ENCODE measurements at places on chromosomes 11 and 22.

GRCh38 chr11:92962446-92962845 is 7.0 kb upstream of the MTNR1B start:
- DNase-seq = no peak

GRCh38 chr22:25644122-25644521 is 79.6 kb downstream of the GRK3 start:
- DNase-seq = no peak

GRCh38 chr22:39351689-39352214 is 2.0 kb downstream of the SYNGR1 start:
- DNase-seq = no peak

DNA sequence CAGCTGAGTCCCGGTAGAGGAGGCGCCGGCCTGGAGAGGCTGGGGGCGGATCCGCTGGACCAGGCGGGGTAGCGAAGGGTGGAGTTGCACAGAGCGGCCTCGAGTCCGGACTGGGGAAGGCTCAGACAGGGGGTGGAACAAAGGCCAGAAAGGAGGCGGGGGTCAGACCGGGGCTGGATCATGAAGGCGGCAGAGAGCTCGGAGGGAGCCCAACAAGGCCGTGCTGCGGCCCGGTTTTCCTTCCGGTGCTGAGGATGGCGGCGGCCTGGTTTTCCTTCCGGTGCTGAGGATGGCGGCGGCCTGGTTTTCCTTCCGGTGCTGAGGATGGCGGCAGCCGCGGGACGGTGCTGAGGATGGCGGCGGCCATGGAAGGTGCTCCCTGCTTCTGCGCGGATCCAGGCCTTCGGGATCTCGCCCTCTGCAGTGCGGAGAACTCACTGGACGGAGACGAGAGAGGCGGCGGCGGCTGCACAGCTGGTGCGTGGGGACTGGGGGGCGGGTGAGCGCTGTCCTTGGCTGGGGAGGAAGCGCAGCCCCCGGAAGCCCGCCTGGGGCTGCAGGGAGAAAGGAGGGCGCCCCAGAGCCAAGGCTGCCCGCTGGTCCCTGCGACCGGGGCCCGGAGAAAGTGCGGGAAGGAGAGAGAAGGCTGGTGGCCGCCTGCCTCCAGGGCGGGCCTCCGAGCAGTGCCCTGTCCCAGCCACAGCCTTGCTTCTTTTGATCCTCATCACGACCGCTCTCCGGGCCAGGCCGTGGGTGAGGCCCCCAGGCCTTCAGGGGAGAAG is 350.4 kb upstream of the B3GAT1 start:
- no peak for DNase-seq

- no peak for DNase-seq
Measured at GRCh38 chr22:49971232-49972162, 10.9 kb downstream of the PIM3 start.

DNA sequence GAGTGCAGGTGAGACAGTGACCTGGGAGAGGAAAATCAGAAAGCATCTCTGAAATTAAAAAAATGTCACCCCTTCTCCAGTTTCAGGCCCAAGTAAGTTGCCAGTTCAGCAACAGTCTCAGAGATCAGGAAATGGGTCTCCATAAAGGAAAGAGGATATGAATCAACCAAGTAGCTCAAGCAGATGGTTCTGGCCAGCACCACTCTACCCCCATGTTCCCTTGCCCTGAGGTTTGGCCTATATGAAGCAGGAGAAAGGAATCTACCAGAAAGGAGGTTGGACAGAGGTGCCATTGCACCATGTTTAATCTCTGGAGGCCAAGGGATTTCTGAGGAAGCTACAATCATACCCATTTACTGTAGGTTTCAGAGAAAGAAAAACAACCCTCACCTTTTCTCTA is 7.7 kb downstream of the FZD4 start:
- no peak for DNase-seq

GRCh38 chr11:74895340-74896116 is 53.4 kb downstream of the XRRA1 start:
- no peak for DNase-seq

- no peak for DNase-seq
Measured at GRCh38 chr11:86089659-86090058, 20.8 kb upstream of the PICALM start.

DNA sequence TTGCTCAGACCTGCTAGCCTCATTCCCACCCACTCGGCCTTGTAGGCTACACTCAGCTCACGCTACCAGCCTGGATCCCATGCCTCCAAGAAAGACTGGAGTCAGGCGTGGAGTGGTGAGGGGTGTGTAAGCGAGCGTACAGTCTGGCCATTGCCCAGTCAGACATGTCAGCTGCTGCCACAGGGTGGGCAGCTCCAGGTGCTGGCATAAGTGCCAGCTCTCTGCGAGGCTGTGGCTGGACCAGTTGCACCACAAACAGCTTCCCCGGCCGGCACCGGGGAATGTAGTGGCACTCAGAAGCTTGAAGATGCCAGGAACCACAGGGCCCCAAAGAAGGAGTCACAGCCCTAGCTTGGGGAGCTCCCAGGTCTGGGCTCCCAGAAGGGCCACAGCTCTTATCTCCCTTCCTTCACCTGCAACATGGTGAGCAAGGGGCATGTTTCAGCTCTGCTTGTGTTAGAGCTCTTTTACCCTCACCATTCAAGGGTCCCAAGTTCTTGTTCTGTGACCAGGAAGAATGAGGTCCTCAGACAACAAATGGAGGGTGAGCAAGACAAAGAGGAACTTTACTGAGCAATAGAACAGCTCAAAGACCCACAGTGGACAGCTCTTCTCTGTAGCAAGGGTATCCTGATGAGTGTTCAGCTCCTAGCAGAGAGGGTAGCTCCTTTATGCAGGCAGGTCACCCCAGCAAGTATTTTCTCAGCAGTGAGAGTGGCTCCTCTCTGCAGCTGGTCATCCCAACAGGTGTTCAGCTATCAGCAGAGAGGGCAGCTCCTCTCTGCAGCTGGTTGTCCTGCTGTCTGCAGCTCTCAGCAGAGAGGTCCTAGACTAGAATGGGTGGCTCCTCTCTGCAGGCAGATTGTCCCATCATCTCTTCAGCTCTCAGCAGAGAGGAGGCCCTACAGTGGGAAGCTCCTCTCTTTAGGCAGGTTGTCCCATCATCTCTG is 6.0 kb downstream of the SBF2 start:
- no peak for DNase-seq

DNA sequence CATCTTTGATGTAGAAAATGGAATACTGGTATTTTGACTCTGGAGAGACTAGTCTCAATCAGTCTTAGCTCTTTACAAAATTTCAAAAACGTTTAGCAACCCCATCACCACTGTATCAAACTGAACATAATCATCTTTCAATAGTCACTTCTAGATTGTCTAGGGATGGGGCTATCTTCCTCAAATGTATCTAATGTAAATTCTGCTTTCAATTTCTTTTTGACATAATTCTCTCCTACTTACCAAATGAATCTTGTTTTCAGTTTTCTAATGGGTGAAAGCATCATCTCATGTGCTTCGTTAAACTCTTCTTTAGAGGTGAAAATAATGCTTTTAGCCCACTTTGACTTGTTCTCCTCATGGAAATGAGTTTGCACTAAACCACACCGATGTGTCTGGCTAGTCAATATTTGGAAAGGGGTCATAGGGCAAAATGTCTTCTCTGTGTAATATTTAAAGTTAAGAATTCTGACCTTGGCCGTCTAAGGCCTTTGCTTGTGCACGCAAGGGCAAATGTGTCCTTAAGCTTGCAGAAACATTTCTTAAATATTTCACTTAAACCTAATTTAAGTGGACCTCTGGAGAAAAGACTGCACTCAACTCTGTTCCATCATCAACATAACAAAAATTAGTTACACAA is 5.2 kb downstream of the SIK3 start:
- DNase-seq = no peak

DNA sequence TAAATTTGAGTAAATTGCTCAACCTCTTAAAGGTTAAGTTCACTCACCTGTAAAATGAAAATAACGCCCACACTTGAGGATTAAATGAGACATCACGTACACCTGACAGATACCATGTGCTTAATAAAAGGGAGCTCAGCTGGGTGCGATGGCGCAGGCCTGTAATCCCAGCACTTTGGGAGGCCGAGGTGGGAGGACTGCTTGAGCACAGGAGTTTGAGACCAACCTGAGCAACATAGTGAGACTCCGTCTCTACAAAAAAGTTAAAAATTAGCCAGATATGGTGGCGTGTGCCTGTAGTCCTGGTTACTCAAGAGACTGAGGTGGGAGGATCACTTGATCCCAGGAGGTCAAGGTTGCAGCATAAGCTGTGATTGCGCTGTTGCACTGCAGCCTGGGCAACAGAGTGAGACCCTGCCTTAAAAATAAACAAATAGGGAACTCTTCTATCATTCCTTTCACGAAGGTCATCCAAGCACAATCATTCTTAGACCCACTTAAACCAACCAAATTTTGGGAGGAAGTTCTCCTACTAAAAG is 134.1 kb downstream of the BBOX1 start:
- DNase-seq = no peak

DNA sequence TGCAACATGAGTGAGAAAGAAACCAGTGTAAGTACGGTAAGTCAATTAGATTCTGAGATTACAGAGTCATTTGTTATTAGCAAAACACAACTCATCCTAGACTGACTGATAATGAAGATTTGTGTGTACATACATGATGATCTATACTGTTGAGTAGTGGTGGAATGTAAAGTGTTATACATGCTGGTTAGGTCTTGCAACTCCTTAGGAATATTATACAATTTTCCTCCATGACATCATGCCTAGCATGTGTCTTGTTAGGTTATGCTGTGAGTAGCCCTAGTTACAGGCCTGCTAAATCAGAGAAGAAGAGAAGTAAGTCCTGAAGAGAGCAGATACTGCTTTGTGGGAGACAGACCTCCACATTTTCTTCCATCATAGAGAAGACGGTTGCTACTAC is 880.6 kb downstream of the LUZP2 start:
- DNase-seq = no peak

- DNase-seq = peak; percentile 47
Measured at GRCh38 chr22:39242595-39243438, 2.0 kb downstream of the PDGFB start.

- DNase-seq = no peak
Measured at GRCh38 chr11:84714316-84714780, 912.8 kb downstream of the DLG2 start.

DNA sequence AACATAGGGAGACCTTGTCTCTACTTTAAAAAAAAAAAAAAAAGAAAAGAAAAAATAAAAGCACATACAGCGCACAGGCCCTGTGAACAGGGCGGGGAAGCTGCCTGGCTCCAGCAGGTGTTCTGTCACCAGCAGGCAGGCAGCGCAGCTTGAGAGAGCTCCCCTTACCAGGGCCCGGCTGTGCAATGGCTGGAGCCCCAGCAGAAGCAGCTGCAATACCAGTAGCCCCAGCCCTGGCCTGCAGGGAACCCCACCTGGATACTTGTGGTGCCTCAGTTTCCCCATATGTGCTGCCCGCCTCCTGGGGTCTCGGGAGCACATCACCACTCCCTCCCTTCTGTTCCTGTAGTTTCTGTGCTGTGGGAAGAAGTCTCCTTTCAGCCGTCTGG is 12.3 kb downstream of the TSPAN32 start:
- DNase-seq = no peak

GRCh38 chr11:123060277-123061000 is 1.5 kb downstream of the HSPA8 start:
- no peak for DNase-seq

- no peak for DNase-seq
Measured at GRCh38 chr11:100684101-100685065, 2.7 kb upstream of the ARHGAP42 start.

DNA sequence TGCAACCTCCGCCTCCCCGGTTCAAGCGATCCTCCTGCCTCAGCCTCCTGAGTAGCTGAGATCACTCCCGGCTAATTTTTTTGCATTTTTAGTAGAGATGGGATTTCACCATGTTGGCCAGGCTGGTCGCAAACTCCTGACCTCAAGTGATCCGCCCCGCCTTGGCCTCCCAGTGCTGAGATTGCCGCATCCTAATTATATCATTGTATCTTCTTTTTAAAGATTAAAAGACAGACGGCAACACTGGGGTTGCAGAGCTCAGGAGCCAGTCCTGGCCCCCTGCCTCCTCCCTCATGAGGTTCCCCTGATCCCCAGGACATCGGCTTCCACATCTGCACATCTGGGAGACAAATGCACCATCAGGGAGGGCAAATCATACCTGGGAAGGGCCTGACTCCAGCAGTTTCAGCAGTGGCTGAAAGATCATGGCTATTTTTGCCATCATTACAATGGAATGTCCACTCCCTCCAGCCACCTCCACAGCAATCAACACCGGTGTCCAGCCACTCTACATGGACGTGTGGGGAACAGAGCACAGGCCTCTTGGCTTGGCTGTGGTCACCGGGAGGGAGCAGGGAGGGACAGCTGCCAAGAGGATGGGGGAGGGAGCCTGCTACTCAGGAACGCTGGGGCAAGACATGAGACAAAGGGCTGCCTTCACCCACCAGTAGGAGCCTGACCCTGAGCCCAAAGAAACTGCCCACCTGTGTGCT is 9.2 kb upstream of the CELSR1 start:
- DNase-seq = no peak

GRCh38 chr11:36988556-36988955 is 390.5 kb upstream of the RAG2 start:
- DNase-seq = no peak

DNA sequence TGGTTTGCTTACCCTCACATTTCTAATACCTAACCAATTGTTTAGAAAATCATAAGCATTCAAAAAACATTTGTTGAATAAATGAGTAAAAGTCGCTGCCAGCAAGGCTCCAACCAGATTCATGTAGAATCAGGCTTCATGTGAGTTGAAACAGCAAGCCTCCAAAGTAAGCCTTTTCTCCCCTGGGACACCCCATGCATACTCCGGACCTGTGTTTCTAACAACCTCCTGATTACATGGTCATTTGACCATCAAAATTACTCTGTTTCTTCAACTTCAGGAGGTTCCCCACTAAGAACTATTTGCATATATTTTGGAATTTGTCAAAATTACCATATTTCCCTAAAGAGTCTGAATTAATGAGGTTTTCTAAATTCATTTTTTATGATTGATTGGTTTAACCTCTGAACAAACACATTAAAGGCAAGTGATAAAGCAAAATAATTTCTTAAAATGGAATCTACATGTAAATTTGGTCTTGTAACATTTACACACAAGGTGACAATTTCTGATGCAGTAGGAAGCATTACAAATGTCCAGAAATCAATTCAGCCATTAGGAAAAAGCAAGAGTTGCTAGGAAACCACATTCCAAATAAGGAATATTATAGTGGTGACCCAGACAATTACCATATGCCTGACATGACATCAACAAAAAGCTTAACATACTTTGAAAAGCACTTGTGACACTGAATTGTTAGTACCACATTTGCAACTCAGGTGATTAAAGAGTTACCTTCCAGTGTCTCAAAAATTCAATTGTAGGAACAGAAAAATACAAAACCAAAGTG is 252.6 kb downstream of the GUCY1A2 start:
- DNase-seq = no peak

DNA sequence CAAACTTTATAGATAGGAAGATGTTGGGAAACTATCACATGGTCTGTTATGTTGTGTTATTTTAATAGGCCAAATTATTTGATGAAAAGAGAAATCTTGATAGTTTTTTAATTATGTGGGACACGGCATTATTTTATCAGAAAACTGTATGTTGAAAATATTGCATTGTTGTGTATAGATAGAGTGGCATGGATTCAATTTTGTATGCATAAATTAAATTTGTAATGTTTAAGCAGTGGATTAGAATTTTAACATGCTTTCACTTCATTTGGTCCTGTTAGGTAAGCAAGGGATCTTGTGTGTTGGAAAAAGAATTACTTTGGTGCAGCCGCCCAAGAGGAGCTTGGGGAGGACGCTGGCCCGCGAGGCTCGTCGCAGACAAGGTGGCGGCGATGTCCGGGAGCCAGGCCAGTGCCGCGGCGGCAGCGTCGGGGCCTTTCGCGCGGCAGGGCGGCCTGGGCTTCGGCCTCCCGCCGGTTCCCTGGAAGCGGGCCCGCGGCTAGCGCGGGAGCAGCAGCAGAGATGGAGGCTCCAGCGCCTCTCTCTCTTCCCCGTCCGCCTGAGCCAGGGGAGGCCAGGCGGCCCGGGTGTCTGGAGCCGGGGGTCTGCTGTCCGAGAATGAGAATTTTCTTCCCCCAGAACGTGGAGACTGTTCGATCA is 82.7 kb downstream of the GGT1 start:
- no peak for DNase-seq

Measured in CD4-positive, alpha-beta T cell (primary cell).